ENCODE measurements at places on chromosomes 1 and 21.
A peak's percentile ranks its signal among the peaks of the same experiment; 100 is the strongest.

- DNase-seq, result no peak
Observed at GRCh38 chr1:176904057-176904751, 260.3 kb downstream of the ASTN1 start.

- DNase-seq, result no peak
Observed at GRCh38 chr1:3993619-3994375, 93.7 kb upstream of the C1orf174 start.

GRCh38 chr21:27058673-27059605, 92.1 kb upstream of the ADAMTS5 start:
- no peak for DNase-seq

DNA sequence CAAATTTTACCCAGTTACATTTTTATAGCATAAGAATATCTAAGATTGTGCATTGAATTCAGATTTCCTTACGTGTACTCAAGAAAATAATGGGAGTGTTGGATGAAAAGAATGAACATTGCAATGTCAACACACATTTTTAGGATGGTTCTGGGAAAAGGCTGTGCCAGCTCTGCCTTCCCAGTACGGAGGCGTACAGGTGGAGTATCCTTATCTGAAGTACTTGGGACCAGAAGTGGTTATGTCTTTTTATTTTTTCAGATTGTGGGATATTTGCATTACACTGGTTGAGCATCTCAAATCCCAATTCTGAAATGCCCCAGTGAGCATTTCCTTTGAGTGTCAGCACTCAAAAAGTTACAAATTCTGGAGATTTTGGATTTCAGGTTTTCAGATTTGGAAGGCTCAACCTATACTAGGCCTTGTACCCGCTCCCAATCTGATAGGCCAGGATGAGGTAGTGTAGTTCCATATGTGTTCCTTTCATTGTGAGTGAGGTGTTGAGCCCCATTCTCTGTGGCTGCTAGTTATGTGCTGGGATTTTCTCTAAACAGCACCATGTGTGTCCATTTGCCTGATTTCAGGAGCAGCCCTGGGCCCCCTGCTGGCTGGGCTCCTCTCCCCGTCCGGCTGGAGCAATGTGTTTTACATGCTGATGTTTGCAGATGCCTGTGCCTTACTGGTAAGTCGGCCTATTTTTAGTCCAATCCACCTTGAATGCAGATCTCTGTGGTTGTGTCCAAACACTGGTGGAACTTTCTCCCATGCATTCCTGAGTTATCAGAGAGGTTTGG, 60.8 kb downstream of the SLC37A1 start:
- no peak for DNase-seq

DNA sequence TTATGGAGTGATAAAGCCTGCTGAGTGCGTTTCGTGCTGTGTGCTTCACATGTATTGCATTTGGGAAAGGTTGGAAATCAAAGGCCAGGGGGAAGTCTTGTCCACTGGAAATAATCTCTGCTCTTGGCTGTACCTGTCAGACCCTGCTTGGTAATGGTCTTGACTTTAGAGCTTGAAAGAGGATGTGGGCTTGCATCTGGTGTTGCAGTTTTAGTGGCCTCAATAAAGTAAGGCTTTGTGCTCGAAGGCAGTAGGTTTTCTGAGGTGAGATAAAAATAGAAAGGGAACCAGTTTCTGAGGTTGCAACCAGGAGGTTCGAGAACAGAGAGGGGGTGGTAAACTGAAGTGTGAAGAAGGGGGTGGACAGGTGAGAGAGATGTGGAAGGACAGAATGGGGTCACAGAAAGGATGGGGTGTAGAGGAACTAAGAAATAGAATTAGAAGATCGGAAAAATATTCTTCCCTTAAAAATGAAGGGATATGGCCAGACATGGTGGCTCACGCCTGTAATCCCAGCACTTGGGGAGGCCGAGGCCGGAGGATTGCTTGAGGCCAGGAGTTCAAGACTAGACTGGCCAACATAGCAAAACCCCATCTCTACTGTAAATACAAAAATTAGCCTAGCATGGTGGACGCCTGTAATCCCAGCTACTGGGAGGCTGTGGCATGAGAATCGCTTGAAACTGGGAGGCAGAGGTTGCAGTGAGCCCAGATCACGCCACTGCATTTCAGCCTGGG, 1.5 kb downstream of the S100PBP start:
- peak; percentile 75 for DNase-seq

DNA sequence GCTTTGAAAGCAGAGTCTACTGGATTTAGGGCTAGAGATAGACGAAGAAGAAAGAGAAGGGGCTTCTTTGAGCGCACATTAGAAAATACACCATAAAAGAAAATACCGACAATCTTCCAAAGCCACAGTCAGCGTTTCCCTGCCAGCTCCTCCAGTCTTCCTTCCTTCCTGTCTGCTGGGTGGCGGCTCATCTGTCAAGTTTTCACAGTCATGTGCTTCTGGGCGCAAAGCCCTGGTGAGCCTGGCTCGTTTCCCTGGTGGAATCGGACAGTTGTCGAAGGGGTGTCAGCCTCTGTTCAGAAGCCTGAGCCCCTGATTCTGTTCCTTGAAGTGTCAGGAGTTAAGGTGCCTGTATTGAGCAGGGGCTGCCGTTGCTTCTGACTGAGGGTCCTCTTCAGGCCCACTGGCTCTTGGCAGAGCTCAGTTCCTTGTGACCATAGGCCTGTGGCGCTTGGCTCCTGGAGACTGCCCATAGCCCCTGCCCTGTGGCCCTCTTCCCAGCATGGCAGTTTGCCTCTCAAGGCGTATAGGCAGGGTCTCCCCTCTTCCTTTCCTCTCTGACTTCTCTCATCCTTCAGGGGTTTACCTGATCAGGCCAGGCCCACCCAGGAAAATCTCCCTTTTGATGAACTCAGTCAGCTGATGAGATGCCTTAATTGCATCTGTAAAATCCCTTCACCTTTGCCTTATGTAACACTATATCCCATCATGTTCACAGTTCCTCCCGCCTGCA, 58.6 kb downstream of the ADARB1 start:
- DNase-seq, result no peak

DNA sequence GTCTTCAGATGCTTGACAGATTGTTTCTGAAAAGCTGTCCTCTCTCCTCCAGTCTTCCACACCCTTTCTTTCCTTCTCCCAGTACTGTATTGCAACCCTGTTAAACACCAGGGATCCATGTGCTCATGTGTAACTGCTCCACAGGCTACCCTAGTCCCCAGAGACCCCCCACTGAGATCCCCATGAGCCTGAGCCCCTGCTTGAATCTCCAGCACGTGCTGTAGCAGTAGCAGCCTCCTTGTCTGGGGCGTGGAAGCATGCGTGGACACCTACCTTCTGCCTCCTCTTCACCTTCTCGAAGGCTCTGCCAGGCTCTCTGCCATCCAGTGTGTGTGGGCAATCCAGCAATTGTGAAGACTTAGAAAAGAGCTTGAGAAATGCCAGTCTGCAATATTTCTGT, 25.2 kb downstream of the GPR137B start:
- DNase-seq, result no peak

- DNase-seq, result no peak
Observed at GRCh38 chr1:232577772-232578171, 52.2 kb downstream of the SIPA1L2 start.

- peak; percentile 59 for DNase-seq
Observed at GRCh38 chr1:23167353-23168078, 1.1 kb downstream of the LUZP1 start.

- DNase-seq, result no peak
Observed at GRCh38 chr1:17624611-17625233, 85.2 kb downstream of the ARHGEF10L start.

GRCh38 chr1:201740670-201741111, 88.3 kb upstream of the IPO9 start:
- no peak for DNase-seq

GRCh38 chr1:88661951-88662699, 21.9 kb upstream of the PKN2 start:
- no peak for DNase-seq

GRCh38 chr1:24586970-24587820, 31.3 kb downstream of the NCMAP start:
- peak; percentile 81 for DNase-seq

DNA sequence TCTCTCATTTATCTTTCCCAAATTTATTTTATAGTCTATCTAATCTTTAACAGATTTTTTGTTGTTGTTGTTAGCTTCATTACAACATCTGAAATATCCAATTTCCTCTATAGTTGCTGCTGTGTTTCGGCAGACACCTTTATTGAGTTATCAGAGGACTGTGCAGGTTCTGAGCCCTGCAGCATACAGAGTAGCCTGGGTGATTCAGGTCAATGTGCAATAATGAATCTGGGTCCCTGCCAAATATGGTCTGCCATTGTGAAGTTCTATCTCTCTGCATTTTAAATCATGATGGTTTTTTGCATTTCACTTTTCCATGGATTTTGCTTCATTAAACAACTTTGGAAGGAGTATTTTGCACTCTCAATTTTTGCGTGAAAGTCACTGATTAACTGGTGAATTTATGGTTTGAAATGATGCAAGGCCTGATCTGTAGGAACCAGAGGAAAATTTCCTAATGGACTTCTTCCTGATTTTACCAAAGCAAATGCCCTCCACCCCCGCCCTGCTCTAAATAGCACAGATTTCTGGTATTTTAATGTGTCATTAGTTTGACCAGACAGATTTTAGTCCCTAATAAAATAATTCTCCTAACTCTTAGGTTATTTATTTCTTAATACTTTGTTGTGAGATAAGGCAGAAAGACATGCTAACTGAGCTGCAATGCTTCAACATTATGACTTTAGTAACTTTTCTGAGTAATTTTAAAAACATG, 402.3 kb downstream of the PTBP2 start:
- DNase-seq, result no peak

DNA sequence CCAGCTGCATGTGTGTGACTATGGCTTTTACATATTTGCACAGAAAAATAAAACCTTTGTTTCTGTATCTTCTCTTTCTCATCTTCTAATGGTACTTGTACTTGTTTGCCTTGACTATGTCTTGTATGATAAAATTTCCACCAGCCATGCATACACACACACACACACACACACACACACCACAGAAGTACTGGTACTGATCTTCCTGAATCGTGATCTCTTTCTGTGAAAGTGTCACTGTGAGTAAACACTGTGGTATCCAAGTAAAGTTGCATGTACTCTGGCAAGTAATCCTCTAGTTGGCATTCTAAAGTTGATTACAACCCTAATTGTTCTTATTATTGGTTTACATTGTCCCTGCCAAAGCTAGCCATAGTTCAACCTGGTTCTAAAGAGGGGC, 176.7 kb downstream of the CRB1 start:
- no peak for DNase-seq

DNA sequence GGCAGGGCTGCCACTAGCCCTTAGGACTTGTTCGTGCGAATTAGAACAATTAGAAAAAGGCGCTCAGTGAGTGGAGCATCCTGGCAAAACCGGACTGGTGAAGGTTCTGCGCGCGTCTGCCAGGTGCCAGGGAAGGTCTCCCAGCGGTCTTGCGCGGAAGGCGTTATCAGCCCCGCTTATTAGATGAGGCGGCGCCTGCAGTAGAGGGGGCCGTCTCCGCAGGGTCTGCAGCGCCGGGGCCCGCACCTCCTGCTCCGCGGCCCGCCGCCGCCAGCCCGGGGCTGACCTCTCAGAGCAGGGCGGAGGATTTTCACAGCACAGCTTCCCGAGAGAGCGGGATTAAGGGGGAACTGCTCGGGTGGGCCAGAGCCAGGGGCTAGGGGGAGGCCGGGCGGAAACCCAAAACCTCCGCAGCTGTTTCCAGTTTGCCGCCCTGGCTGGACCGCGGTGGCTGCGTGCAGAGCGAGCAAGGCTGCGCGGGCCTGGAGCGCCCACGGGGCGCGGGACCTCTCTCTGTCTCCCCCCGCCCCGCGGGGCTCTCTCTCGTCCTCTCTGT, 155.2 kb downstream of the FOXD2 start:
- DNase-seq, result no peak

DNA sequence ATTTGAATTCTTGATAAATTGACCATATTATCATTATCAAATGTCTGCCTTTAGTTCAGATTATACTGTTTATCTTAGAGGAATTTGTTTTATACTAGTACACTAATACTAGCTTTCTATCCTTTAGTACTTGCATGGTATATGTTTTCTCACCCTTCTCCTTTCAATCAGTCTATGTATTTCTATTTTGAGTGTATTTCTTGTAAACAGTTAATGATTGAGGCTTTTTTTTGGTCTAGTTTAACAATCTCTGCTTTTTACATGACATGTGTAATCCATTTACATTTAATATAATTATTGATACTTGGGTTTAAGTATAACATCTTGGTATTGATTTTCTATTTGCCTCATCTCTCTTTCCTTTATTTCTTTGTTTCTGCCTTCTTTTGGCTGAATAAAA, 224.9 kb downstream of the CENPF start:
- no peak for DNase-seq

- no peak for DNase-seq
Observed at GRCh38 chr1:30823627-30823968, 66.0 kb upstream of the LAPTM5 start.

GRCh38 chr1:54459726-54460191, 53.6 kb upstream of the SSBP3 start:
- no peak for DNase-seq

GRCh38 chr1:41810446-41810845, 108.3 kb downstream of the HIVEP3 start:
- peak; percentile 61 for DNase-seq

DNA sequence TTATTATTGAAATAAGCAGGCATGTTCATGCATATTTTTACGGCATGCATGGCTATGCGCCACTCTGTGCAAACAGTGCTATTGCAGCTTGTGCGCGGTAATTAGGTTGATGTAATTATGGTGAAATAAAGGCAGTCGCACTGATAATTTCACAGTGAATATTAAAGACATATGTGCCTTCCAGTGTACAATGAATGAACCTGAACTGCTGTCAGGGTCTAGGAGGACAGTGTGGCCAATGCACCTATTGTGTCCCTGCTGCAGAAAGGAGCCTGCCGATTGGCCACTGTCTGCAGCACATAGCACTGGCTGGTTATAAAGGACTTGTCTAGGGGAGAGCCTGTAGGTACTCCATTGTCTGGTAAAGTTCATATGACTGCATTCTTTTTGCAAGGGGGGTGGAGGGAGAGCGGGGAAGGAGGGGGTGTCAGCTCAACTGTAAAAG, 340.4 kb downstream of the USP25 start:
- DNase-seq, result no peak

DNA sequence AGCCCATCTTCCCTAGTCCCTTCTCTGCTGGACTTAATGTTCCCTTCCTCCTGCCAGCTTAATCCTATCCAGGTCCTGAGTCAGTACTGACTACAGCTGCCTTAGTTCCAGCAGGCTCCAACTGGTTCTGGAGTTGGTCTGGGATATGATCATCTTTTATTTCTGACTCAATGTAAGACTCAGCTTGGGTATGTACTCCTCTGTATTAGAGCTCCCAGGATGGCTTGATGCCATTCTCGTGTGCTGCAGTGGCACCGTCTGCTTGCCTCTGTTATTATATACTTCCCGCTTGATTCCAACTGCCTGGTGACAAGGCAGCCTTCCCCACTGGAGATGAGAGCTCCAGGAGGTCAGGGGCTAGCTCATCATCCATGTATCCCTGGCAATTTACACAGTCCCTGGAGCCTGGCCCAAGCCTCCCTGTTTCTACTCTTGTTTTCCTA, 164.4 kb upstream of the DPT start:
- DNase-seq, result no peak

Measured in GM13976 (cell line).